Central memory CD8-positive, alpha-beta T cell (primary cell): ENCODE measurements at places on chromosomes 4 and X.

GRCh38 chr4:3017504-3017903 lies 54.1 kb downstream of the GRK4 start:
- no peak for DNase-seq

GRCh38 chr4:65805936-65806335 lies 135.6 kb upstream of the EPHA5 start:
- no peak for DNase-seq

GRCh38 chrX:68710870-68711576 lies 63.6 kb downstream of the STARD8 start:
- DNase-seq = no peak

DNA sequence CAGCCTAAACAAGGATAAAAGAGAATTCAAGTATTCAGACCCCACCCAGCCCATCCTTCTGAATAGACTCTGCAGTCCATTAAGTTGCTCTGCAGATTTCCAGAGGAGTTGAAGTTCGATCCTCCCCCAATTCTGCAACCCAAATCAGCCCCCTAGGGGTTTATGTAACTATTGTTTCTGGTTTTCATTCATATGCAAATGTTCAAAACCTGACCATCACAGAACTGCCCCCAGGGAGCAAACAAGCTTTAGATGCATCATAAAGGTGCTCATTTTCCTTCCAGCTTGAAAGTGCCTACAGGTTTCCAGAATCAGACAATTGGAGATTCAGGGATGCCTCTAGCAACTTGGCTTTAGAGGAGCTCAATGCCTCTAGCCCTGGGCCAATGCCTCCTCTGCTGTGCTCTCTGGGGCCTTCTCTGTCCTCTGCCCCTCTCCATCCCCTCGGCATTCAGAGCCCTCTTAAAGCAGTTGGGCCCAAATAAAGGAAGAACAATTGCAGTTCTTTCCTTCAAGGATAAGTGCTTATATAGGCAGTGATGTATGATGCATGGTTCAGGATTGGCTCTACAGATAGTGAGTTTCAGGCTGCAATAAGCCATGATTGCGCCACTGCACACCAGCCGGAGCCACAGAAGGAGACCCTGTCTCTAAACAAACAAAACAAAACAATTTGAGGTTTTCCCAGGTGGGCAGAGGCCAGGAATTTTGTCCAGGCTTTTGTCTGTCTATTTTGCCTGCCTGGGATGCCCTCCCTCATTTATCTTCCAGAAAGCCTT lies 23.5 kb upstream of the SPINK2 start:
- DNase-seq = no peak
